Type B pancreatic cell (in vitro differentiated cells): ENCODE measurements at places on chromosomes 3 and 15.

- H3K36me3 ChIP-seq = peaks cover under 1% of the 10 kb centered on the region
- no peak overlapping the region for H3K4me3 ChIP-seq
- DNase-seq = no peak
- no peak overlapping the region for H3K27ac ChIP-seq
- no peaks in the 10 kb centered on the region for H3K27me3 ChIP-seq
- no peaks in the 10 kb centered on the region for H3K4me1 ChIP-seq
Measured at GRCh38 chr3:78481050-78481449, 1286.7 kb downstream of the ROBO1 start.

DNA sequence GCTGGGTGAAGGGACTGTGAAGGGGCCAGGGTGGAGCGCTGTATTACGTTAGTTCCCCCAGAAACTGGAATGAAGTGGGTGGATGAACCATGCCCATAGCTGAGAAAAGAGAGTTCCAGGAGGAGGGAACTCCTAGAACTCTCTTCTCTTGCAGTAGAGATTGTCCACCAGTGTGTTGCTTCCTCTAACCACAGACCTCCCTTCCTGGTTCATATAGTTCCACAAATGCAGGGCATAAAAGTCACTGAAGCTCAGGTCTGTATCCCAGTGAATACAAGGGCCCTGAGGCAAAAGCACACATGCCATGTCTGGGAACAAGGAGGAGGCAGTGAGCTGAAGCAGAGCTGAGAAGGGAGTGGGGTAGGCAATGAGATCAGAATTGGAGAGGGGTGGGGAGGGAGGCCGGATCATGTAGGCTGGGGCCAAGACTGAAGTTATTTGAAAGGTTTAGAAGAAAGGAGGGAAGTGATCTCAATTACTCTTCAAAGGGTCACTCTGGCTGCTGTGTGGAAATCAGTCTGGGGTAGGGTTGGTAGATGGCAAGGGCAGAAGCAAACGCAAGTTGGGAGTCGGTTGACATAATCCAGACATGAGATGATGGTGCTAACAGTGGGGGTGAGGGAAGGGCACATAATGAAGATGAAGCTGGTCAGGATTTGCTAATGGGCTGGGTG lies 6.5 kb downstream of the A4GNT start:
- DNase-seq = no peak
- H3K27ac ChIP-seq = peak overlapping the region; percentile 32
- H3K4me1 ChIP-seq = peaks cover 10% of the 10 kb centered on the region
- H3K27me3 ChIP-seq = no peaks in the 10 kb centered on the region

- H3K36me3 ChIP-seq = no peaks in the 10 kb centered on the region
- no peak overlapping the region for H3K4me3 ChIP-seq
- no peaks in the 10 kb centered on the region for H3K4me1 ChIP-seq
- no peak overlapping the region for H3K27ac ChIP-seq
Measured at GRCh38 chr3:138888560-138888959, 53.8 kb upstream of the PIK3CB start.

GRCh38 chr3:23836536-23837230 lies 30.9 kb downstream of the UBE2E1 start:
- no peaks in the 10 kb centered on the region for H3K27me3 ChIP-seq
- H3K27ac ChIP-seq = no peak overlapping the region
- H3K4me1 ChIP-seq = peaks cover 47% of the 10 kb centered on the region
- no peak for DNase-seq
- H3K4me3 ChIP-seq = no peak overlapping the region
